Gastrocnemius medialis (tissue), 4 donors: ENCODE measurements at places on chromosomes 4 and X. TPM values are rescaled to one million over a fixed set of nuclear protein-coding genes. Genes with fewer than 3 reads are reported as not detected.

The PAGE2 gene
- not detected for total RNA-seq

The ARHGEF9 gene
- 6.6 TPM for total RNA-seq

DNA sequence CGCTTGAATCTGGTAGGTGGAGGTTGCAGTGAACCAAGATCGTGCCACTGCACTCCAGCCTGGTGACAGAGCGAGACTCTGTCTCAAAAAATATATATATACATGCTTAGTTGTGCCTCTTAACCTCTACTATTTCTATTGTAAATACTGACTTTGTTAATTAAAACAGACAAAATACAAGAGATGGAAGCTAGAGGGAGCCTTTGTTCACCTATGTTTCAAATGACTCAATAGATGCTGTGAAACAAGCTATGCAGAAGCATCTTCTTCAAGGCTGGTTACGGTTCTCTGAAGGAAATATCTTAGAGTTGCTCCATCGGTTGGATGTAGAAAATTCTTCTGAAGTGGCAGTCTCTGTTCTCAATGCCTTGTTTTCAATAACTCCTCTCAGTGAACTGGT is 6.2 kb downstream of the NCAPG start:
- DNase-seq, result no peak
- H3K27ac ChIP-seq, result no peak overlapping the region
- no peaks in the 10 kb centered on the region for H3K4me1 ChIP-seq
- H3K27me3 ChIP-seq, result no peaks in the 10 kb centered on the region
- no peaks in the 10 kb centered on the region for H3K36me3 ChIP-seq
- H3K4me3 ChIP-seq, result no peak overlapping the region

DNA sequence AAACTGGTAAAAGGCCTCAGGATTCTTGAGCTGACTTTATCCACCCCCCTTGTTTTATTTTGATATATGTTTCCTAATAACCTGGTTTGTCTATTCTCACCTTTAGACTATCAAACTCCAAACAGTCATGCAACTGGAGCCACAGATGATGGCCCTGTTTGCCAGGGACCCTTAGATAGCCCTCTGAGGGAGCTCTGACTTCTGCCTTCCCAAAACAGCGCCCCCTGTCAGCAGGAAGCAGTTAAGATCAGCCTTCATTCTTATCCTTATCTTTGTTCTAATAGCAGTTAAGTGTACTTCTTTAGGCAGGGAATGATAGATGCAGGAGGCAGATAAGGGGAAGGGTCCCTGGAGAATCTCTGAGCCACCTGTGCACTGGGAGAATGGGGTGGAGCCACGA is 27.5 kb upstream of the CXCL13 start:
- no peak overlapping the region for H3K27ac ChIP-seq
- no peaks in the 10 kb centered on the region for H3K36me3 ChIP-seq
- H3K4me3 ChIP-seq, result no peak overlapping the region
- no peaks in the 10 kb centered on the region for H3K4me1 ChIP-seq
- no peak for DNase-seq
- H3K27me3 ChIP-seq, result no peaks in the 10 kb centered on the region
